NAMALWA (cell line): ENCODE measurements at places on chromosomes 5 and 9.

GRCh38 chr5:132019857-132020555, 8.5 kb upstream of the ACSL6 start:
- DNase-seq = peak; percentile 28

GRCh38 chr9:112605518-112605917, 112.4 kb downstream of the INIP start:
- no peak for DNase-seq

- no peak for DNase-seq
Measured at GRCh38 chr9:135516132-135516860, 4.9 kb upstream of the LCN1 start.

- no peak for DNase-seq
Measured at GRCh38 chr9:133513214-133514100, 11.3 kb downstream of the MYMK start.

GRCh38 chr9:92966518-92966800, 19.1 kb downstream of the FGD3 start:
- no peak for DNase-seq

GRCh38 chr5:151051931-151052608, 28.8 kb downstream of the TNIP1 start:
- no peak for DNase-seq

DNA sequence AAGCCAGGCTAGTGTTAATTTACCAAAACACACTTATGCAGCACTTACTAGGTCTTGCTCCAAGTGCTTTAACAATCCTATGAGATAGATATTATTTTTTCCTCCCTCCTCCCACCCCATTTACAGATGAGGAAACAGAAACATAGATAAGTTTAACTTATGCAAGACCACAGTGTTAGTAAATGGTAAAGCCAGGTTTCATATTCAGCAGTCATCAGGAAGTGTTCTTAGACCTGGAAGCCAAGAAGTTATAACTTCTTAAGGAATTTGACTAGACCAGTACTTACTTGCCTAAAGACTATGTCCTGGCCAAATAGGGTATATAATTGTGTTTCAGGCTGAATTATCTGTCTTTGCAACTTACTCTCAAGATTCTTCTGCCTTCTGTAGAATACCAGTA, 15.9 kb downstream of the ABHD17B start:
- DNase-seq = no peak

DNA sequence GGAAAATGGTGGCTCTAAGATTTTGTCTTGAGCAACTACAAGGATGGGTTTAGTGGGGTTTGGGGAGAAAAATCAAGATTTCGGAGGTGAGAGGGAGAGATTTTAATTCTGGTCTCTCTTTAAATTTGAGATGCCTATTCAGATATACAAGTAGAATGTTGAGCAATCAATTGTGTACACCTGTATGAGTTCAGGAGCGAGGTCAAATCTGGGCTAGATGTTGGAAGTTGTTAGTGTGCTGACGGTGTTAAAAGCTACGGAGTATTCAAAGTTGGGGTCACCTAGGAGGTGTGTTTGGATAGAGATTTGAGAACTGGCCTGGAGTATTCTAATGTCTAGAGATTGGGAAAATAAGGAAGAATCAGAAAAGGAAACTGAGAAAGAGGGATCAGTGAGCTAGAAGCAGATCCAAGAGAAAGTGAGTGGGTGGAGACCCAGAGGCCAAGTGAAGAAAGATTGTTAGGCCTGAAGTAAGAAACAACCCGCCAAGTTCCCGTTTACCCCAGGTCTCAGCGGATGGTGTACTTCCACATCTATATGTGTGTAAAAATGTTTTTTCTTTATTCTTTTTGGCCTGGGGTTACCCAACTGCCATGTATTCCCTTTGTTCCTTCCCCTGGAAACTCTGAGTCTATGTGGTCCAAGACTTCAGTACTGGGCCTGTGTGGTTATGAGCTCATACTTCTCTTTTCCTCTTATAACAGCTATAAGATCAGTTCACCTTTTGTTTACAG, 11.9 kb upstream of the ARHGAP26 start:
- no peak for DNase-seq

- no peak for DNase-seq
Measured at GRCh38 chr9:104944356-104944755, 16.4 kb upstream of the ABCA1 start.

DNA sequence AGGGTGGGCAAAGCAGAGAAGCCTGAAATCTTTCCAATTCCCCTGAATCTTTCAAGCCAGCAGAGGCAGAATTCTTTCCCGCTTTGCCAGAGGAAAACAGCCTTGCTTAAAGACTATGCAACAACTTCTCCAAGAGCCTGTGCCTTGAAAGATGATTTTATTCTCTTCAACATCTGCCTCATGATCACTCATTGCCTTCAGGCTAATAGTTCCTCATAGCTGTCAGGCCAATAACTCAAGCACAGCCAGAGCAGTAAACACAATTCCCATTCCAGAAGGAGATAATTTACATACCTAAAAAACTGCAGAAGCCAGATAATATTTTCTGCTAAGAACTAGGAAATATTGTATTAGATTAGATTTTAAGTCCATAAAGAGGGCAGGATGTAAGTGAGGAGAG, 92.3 kb upstream of the PUM3 start:
- DNase-seq = no peak

- no peak for DNase-seq
Measured at GRCh38 chr9:135760465-135760864, 58.5 kb downstream of the KCNT1 start.

DNA sequence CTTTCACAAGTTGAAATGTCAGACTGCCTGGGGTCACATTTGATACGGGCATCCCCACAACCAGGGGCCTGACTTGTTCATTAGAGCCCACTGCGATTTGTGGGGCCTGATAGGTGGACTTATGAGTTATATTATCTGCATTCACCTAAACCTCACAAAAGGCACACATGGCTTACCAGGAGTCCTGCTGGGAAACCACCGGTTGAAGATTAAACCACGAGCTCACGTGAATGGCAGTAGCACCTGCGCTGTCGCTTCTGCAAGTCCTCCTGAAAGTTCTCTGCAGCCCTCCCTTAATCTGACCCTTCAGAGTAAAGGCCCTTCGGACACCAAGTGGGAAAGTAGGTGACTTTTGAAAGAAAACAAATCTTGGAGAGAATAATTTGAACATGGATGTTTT, 68.9 kb downstream of the PPIC start:
- no peak for DNase-seq

DNA sequence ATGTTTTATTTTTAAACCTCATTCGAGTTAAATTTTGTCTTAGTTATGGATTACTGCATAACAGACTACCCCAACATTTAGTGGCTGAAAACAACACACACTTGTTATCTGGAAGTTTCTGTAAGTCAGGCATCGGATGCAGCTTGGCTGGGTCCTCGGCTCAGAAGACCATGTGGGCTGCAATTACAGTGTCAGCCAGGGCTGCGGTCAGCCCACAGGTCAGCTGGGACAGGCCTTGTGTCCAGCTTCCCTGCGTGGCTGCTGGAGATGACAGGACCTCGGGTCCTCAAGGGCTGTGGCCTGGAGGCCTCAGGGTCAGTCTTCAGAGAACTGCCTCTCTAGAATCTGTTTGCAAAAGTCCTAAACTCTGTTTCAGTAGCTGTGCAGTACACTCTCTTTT, 219.0 kb upstream of the IRX1 start:
- no peak for DNase-seq

DNA sequence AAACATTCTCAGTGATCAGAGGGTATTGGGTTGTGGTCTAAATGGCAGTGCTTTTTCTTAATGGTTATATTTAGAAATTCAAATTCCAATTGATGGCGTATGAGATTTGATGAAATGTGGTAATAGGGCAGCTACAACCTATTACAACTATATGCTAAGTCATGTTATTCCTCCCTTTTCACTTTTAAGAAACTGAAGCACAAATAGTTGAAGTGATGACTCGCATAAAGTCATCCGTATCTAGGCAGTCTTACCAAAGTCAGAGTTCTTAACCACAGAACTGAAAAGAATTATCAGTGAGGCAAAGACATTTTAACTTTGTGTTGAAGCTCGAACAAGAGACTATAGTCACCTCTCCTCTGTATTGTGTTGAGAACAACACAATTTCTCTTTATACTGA, 28.2 kb downstream of the C9orf152 start:
- no peak for DNase-seq

- DNase-seq = no peak
Measured at GRCh38 chr9:121741228-121741918, 89.9 kb downstream of the DAB2IP start.

- no peak for DNase-seq
Measured at GRCh38 chr5:138951091-138951985, 76.2 kb upstream of the LRRTM2 start.

- no peak for DNase-seq
Measured at GRCh38 chr5:115985802-115986757, 23.8 kb downstream of the LVRN start.

DNA sequence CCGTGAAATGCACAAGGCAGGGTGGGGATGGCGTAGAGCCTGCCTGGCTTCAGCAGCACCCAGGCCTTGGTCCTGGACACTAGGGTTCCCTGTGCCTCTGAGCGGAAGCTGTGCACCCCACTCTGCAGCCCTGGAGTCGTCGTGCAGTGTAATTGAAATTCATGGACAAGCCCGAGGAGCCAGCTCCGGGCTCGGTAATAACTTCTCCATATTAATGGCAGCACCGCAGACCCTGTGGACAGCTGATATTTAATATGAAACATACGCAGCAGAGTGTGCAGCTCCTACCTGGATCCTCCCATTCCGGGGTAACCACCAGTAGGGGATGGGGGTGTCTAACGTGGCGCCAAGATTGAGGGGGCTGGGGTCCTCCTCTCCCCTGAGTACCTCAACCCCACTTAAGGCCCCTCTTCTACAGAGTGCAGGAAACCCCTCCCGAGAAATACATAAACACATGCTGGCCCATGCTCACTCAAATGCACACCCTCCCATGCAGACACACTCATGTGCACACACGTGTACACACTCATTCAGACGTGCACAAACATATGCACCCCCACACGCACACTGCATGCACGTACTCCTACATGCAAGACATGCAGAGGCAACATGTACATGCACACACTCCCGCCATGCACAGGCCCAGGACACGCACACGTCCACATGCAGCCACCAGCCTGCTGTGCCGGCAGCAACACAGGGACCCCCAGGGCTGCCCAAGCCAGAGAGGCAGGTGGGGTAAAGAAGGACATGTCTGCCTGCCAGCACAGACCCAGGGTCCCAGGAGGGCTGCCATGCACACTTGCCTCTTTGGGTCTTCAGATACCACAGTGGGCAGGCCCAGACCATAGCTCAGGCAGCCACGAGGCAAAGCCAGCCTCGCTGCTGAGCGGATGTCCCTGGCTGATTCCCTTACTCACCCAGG, 8.1 kb downstream of the ADAMTS2 start:
- no peak for DNase-seq

GRCh38 chr5:81208904-81209303, 24.2 kb upstream of the CKMT2 start:
- DNase-seq = no peak

- no peak for DNase-seq
Measured at GRCh38 chr9:114908805-114909448, 21.5 kb downstream of the TNFSF8 start.

DNA sequence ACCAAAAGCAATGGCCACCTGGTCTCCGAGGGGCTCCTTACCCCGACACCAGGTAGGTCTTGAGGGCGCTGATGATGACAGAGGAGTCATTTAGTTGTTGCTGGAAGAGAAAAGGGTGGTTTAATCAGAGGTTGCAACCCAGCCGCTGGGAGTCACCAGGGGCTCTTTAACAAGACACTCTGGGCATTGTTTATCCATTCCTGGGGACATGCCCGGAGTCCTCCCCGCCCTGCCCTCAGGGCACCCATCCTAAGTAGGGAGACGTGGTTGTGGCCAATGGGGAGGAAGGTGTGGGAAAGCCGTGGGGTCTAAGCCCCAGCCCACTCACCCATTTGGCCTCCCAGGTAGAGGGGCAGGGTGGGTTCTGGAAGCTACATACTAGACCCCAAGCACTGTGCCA, 3.1 kb downstream of the PTGES2 start:
- no peak for DNase-seq

DNA sequence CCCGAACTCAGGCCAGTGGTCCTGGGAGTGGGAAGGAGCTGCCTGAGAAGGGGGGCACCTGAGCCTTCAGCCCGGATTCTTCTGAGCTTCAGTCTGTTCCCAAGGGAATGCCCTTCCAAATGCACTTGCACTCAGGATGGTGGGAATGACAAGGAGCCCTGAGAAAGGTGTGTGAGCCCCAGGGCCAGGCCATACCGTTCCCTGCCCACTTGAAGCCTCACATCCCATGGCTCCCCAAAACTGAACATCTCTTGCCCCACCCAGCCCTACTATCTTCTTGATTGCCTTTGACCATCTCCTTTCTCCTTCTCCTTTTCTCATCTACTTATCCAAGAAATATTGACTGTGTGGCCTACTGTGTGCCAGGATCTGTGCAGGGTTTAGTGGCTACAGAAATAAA, 84.4 kb upstream of the HSPA9 start:
- no peak for DNase-seq

- no peak for DNase-seq
Measured at GRCh38 chr9:107636571-107637381, 147.2 kb upstream of the KLF4 start.

GRCh38 chr5:1936901-1937300, 54.2 kb upstream of the IRX4 start:
- no peak for DNase-seq
